ENCODE measurements at places on chromosomes 1 and 21.

DNA sequence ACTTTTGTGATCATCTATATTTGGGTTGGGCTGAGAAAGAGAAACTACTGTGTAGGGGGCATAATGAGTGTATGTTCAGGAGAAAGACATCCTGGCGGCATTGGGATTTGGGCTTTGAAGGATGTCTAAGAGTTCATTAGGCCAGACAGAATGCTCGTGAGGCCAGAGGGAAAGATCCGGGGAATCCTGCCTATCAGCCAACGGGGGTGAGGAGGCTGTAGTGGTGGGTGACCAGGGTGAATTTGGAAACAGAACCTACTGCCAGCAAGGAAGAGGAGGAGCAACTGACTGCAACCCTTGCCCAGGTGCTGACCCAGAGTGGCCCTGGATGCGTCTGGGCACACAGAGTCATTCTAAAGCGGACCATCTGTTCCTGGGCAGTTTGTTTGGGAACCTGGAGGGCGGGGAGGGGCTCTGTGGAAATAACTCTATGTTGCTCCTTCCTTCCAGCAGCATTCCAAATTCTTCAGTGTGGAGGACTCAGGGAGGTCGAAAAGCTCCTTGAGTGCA is 56.9 kb upstream of the ECE1 start:
- no peak for DNase-seq

DNA sequence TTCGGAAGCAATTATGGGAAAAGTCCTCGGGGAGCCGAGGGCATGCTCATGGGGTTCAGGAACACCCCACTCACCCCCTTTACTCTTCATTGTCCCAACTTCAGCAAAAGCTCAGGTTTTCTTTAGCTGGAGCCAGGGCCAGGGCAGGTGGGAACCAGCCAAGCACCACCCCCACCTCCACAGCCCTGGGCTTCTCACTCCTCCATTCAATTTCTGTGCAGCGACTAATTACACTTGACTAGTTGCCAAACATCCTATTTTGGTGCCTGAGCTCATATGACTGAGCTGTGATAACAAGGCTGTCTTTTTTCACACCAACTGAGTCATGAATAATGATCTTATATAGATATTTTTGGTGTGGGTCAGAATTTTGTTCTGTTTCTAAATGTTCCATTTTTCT is 257.2 kb upstream of the AJAP1 start:
- no peak for DNase-seq

GRCh38 chr1:66217021-66217420 is 316.9 kb upstream of the SGIP1 start:
- DNase-seq: no peak

- no peak for DNase-seq
Observed at GRCh38 chr21:34693192-34693810, 24.5 kb downstream of the CLIC6 start.

- DNase-seq: no peak
Observed at GRCh38 chr1:43612406-43612805, 37.5 kb upstream of the KDM4A start.
